ENCODE measurements at places on chromosomes 5 and 9.

GRCh38 chr5:154498591-154498990 lies 20.6 kb upstream of the HAND1 start:
- no peak for DNase-seq

GRCh38 chr9:125515983-125516940 lies 190.7 kb downstream of the MAPKAP1 start:
- no peak for DNase-seq

GRCh38 chr5:59582746-59583145 lies 310.8 kb downstream of the PDE4D start:
- no peak for DNase-seq

GRCh38 chr5:128535251-128535650 lies 2.8 kb downstream of the FBN2 start:
- DNase-seq = no peak

GRCh38 chr5:174317256-174317894 lies 271.9 kb downstream of the NSG2 start:
- peak; percentile 47 for DNase-seq

Measured in anterior cingulate cortex (tissue), 58 donors.